Aortic smooth muscle cell (primary cell): ENCODE measurements at places on chromosomes 13 and 19. TPM values are rescaled to one million over a fixed set of nuclear protein-coding genes. Genes with fewer than 3 reads are reported as not detected.

ATP4B gene
- not detected in 2 replicates for total RNA-seq

OXGR1 gene
- not detected in 2 replicates for total RNA-seq

APBA3 gene
- 10.6 and 12.2 TPM in 2 replicates for total RNA-seq

LILRA1 gene
- not detected in 2 replicates for total RNA-seq

ATP13A1 gene
- total RNA-seq, result 23.8 and 27.3 TPM in 2 replicates

ZNF845 gene
- 6.3 and 7.9 TPM in 2 replicates for total RNA-seq

CEACAM19 gene
- total RNA-seq, result 1.8 and 4.9 TPM in 2 replicates

GDF15 gene
- 41.1 and 66.9 TPM in 2 replicates for total RNA-seq

ZNF653 gene
- 4.8 and 7.0 TPM in 2 replicates for total RNA-seq

NLRP11 gene
- not detected in 2 replicates for total RNA-seq

COL4A1 gene
- 295 and 311 TPM in 2 replicates for total RNA-seq

CYP2A7 gene
- total RNA-seq, result not detected in 2 replicates

PTGIR gene
- 61.6 and 62.9 TPM in 2 replicates for total RNA-seq

MCOLN1 gene
- 5.3 and 6.1 TPM in 2 replicates for total RNA-seq

CEACAM16 gene
- total RNA-seq, result not detected in 2 replicates

PTGER1 gene
- total RNA-seq, result 15.5 and 35.5 TPM in 2 replicates

SHANK1 gene
- total RNA-seq, result 2.1 and 5.7 TPM in 2 replicates

FLT3 gene
- total RNA-seq, result not detected in 2 replicates

ARHGAP45 gene
- total RNA-seq, result 1.5 TPM in 2 replicates

HOMER3 gene
- total RNA-seq, result 105 and 114 TPM in 2 replicates

CYP4F8 gene
- not detected in 2 replicates for total RNA-seq

NLRP4 gene
- not detected in 2 replicates for total RNA-seq

SLAIN1 gene
- 2.7 and 13.2 TPM in 2 replicates for total RNA-seq

NLRP5 gene
- not detected in 2 replicates for total RNA-seq

SSC5D gene
- total RNA-seq, result 12.8 and 30.4 TPM in 2 replicates

PCDH20 gene
- under 0.01 and 0.19 TPM in 2 replicates for total RNA-seq

RFPL4AL1 gene
- not detected in 2 replicates for total RNA-seq

MCEMP1 gene
- not detected in 2 replicates for total RNA-seq

LILRB3 gene
- not detected in 2 replicates for total RNA-seq

PCDH9 gene
- 56.1 and 132 TPM in 2 replicates for total RNA-seq

STOML3 gene
- total RNA-seq, result not detected in 2 replicates

SLITRK5 gene
- not detected in 2 replicates for total RNA-seq

ZNF77 gene
- 3.2 and 3.3 TPM in 2 replicates for total RNA-seq

OR4F17 gene
- not detected in 2 replicates for total RNA-seq

PCP2 gene
- not detected in 2 replicates for total RNA-seq
